ENCODE measurements at places on chromosomes 5 and 9. TPM values are rescaled to one million over a fixed set of nuclear protein-coding genes. Genes with fewer than 3 reads are reported as not detected.

Gene ADAMTS19
- not detected for total RNA-seq

Gene TRPM3
- total RNA-seq: not detected

Gene ANKRD31
- total RNA-seq: under 0.01 TPM

Gene TAF11L10
- total RNA-seq: not detected

Gene MZB1
- 0.24 TPM for total RNA-seq

Gene NR5A1
- 0.21 TPM for total RNA-seq
